ENCODE measurements at places on chromosomes 16 and 17.

- no peak for DNase-seq
Measured at GRCh38 chr17:76147211-76148014, 6.4 kb upstream of the FOXJ1 start.

DNA sequence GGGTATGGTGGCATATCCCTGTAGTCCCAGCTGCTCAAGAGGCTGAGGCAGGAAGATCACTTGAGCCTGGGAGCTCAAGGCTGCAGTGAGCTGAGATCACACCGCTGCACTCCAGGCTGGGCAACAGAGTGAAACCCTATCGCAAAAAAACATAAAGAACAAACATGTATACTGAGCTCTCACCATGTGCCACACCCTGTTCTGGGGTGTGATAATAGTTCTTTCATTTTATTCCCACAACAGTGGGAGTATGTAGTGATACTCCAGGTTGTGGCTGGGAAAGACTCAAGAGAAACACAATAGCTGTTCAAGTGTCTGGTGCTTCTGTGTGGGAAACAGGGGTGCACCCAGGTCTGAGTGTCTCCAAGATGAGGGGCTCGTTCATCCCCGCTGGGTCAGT is 90.7 kb downstream of the SOCS1 start:
- no peak for DNase-seq

GRCh38 chr17:40664582-40665333 is at the start of gene KRT222:
KRT222 (minus strand) TSS chr17:40665177; CDS start chr17:40665099, 78 bp downstream.
- no peak for DNase-seq

DNA sequence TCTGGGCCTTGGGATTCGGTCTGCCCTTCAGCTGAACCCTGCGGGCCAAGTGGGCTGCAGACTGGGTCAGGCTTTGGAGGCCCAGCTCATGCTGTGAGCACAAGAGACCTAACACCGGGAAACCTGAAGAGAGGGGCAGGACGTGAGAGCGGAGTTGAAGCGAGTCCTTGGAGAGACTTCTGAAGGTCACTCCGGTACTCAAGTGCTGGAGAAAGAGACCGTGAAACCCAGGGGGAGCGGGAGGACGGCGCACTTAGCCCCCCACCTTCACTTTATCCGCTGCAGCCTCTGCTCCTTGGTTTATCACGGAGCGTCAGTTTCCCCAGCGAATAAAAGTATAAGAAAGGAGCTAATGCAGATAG is 361 bp downstream of the UQCRC2 start:
- DNase-seq: no peak
